Fibroblast of upper back skin (primary cell): ENCODE measurements at places on chromosomes 5 and 9.

DNA sequence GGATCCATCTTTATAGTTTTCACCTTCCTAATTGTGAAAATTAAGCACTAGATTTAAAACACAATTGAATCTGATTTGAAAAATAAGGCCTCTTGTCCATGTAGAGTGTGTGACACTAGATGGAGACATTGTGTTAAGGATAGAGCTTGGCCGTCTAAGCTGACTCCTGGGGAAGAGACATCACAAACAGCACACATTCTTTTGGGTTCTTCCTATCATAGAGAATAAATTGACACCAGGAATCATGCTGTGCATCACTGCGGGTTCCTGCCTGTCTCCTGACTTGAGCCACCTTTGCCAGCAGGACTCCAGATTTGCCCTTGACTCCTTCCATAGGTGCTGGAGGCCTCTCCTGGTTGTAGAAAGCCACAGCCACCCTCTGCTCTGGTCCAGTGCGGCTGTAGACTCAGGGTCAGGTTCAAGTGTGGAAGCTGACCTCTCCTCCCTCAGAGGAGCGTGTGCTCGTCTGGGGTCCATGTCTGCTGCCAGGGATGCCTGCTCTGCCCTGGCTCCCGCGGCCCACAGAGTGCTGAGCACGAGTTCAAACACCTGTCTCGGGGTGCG is 11.2 kb downstream of the ROPN1L start:
- peak; percentile 88 for DNase-seq

- DNase-seq: peak; percentile 1
Measured at GRCh38 chr5:28703651-28704260, 1665.4 kb upstream of the CDH9 start.

DNA sequence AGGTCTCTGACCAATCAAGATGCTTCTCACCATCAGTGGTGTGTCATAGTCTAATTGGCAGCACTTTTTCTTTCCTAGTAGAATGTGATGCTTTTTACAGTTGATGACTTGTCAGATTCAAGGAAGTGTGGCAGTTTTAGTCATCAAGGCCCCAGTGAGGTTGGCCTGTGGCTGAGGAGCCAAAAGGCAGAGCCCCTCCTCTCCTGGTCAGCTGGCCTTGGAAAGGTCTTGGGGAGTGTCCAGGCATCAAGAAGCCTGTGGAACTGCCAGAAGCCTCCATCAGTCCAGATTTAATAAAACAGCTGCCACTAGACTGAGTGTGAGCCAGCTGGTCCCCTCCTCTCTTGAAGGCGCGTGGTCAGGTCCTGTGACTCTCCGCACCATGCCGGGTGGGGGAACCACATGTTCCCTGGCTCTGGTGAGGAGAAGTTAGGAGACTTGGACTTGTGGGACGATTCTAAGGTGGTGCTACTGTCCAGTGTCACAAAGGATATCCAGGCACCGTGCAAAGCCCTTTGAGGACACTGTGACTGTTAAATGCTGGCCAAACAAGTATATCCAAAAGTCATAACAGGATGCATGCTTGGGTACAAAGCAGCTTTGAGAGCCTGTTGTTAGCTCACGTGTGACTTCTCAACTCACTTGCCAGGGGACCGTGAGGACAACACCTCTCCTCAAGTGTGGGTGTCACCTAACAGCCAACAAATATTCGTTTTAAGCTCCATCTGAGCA is 6.1 kb upstream of the ANGPTL2 start:
- no peak for DNase-seq

- no peak for DNase-seq
Measured at GRCh38 chr5:60208716-60209115, 315.2 kb upstream of the PDE4D start.

- DNase-seq: no peak
Measured at GRCh38 chr9:108105885-108106284, 616.3 kb upstream of the KLF4 start.

DNA sequence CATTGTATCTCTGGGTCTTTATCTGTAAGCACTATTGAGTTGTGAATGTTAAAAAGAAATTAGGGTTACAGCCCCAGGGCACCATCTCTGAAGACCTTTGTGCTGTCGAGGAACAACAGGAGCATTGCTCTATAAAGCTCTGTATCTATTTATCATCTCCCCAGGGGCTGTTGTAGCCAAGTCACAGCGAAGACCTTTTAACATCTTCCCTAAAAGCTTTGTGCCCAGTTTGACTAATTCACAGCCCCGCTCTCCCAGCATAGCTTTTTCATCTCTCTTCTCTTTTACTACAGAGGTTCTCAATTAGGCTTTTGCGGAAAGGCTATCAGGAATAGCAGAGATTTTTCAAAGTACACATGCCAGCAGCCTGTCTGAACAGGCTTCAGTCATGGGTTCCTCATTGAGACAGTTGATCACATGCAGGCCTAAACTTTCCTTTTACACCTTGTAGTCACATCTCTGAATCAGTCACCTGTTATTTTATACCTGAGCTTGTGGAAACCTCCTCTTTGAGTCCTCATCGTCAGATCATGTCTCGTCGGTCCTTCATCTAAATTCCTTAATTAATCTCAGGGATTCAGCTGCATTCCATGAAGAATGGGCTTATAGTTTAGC is 140.5 kb downstream of the NPR3 start:
- no peak for DNase-seq
